SK-N-SH (cell line): ENCODE measurements at places on chromosomes 2 and 18. TPM values are rescaled to one million over a fixed set of nuclear protein-coding genes. Genes with fewer than 3 reads are reported as not detected.

Gene LOXHD1
- not detected in 2 replicates for polyA plus RNA-seq

Gene GCG
- polyA plus RNA-seq, result not detected in 2 replicates

GRCh38 chr2:236603361-236604015 is 33.9 kb downstream of the ACKR3 start:
- no peak for DNase-seq

DNA sequence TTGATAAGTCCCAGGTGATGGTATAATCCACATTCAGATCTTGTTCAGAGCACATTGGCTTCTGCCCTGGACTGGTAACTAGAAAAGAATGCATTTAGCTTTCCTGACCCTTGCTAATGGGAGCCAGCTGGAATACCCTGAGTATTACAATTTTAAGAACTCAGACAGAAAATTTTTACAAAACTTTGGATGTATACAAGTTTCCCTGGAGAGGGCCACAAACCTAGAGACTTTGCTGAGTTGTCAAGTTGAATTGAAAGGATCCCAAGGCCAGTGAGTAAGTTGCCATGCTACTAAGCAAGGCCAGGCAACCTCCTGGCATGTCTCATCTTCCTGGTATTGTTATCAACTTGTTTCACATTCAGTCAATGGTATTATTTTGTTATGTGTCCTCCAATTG is 20.0 kb upstream of the NABP1 start:
- DNase-seq, result no peak

- DNase-seq, result no peak
Observed at GRCh38 chr2:3040496-3041140, 337.0 kb downstream of the EIPR1 start.
